Body of pancreas (tissue), 4 donors: ENCODE measurements at places on chromosomes 5 and 9. TPM values are rescaled to one million over a fixed set of nuclear protein-coding genes. Genes with fewer than 3 reads are reported as not detected.

The FYB1 gene
- 3.0 TPM for total RNA-seq

The SHISAL2B gene
- 0.99 TPM for total RNA-seq

The OR1J2 gene
- not detected for total RNA-seq

The NUP214 gene
- 24.7 TPM for total RNA-seq

The ANKRD34B gene
- not detected for total RNA-seq

The CYSRT1 gene
- total RNA-seq = not detected

The TRMO gene
- 14.5 TPM for total RNA-seq

The CCNO gene
- total RNA-seq = 10.5 TPM

The PTPN3 gene
- total RNA-seq = 19.5 TPM

The MRPL22 gene
- 3.9 TPM for total RNA-seq

The ARID3C gene
- total RNA-seq = not detected

The AFAP1L1 gene
- 5.9 TPM for total RNA-seq

The GABRA1 gene
- total RNA-seq = not detected

The PRDM9 gene
- total RNA-seq = not detected

The PCDHB9 gene
- 19.8 TPM for total RNA-seq

The GCNT4 gene
- 3.3 TPM for total RNA-seq

The CCIN gene
- total RNA-seq = not detected

The RNF183 gene
- total RNA-seq = not detected

The SPRY4 gene
- total RNA-seq = 18.5 TPM

The PGGT1B gene
- 10.9 TPM for total RNA-seq

The WDR31 gene
- 2.3 TPM for total RNA-seq

The SPARC gene
- total RNA-seq = 76.0 TPM

The TAF11L12 gene
- total RNA-seq = not detected

The DMRTA1 gene
- total RNA-seq = 3.3 TPM

The TAF11L7 gene
- not detected for total RNA-seq

The ATOX1 gene
- total RNA-seq = 6.3 TPM

The EIF4EBP3 gene
- total RNA-seq = 7.3 TPM

The PCDHGA9 gene
- 4.9 TPM for total RNA-seq

The IL5 gene
- not detected for total RNA-seq

The BSPRY gene
- total RNA-seq = 47.0 TPM

The PAPPA gene
- 2.0 TPM for total RNA-seq

The GBA2 gene
- 54.2 TPM for total RNA-seq

The UCK1 gene
- 16.5 TPM for total RNA-seq

The SLC25A2 gene
- total RNA-seq = not detected

The SPINK6 gene
- not detected for total RNA-seq

The BHMT2 gene
- total RNA-seq = 2.6 TPM

The CATSPER3 gene
- total RNA-seq = not detected
